GM23338 (cell line): ENCODE measurements at places on chromosomes 7 and 10.

GRCh38 chr10:33919244-33919643 lies 584.8 kb upstream of the NRP1 start:
- DNase-seq: no peak

DNA sequence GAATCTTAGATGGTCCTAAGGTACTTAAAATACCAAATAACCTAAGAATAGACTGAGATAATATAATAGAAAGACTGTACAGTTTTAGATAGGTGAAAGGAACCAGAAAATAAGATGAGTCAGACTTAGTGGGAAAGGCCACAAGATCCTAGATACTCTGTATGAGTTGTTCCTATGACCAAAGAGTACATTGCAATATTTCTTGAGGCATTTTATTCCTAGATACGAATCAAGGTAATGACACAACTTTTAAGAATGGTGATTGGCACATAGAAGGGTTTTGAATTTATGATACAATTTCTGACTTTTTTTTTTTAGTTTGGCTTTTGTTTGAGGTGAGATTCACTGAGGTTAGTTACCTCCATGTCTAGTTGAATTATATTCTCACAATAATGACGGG lies 30.2 kb downstream of the MGAM start:
- DNase-seq: no peak

GRCh38 chr7:116963234-116963633 lies 9.9 kb downstream of the ST7 start:
- DNase-seq: no peak

- peak; percentile 48 for DNase-seq
These were observed 599.6 kb upstream of the GHITM start for GRCh38 chr10:83539528-83540308.

DNA sequence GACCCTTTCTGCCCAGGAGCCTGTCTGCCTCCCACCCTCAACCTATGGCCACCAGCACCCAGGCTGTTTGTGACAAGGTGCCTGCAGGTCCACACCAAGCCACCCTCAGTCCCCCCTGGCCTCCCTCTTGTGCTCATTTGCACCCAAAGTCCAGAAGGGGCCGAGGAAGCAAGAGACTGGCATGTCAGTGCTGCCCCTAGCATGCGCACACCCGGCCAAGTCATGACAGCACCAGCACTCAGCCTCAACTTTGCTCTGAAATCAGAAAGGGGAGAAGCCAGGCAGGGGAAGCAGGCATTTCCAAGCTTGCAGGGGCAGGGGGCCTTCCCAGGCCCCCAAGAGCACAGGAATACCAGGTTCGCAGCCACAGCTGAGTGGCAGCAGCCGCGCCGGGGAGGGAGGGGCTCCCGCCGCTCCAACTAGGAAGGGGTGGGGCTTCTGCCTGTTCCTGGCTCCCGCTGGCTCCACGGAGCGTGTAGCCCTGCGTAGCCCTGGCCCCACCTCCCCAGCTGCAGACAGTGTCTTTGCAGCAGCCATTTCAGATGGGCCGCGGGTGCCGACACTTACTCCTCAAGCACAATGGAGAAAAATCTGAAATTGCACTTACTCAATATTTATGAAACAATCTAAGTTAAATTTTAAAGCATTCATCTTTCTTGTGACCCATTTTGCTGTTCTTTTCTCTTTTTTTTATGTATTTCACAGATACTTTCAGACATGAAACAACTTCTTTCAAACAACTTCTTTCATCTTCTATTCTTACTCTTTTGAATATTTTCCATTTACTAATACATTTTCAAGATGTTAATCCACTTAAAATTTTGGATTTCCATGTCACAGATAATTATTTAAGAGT lies 54.9 kb upstream of the ABCB5 start:
- DNase-seq: peak; percentile 48

DNA sequence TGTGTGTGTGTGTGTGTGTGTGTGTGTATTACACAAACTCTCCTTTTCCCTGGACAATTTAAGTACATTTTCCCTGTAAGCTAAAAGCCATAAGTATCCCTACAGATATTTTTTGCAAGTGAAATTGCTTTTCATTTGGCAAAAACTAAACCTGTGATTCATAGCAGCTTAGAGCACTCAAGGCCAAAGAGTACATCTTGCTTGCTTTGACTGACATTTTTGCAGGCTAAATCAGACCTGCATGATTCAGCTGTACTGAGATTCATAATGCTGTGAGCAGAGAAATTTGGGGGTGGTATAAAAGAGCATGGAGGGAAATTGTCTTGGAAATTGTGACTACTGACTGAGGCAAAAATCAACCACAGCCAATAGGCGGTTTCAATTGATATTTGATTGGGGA lies 500.4 kb downstream of the GFRA1 start:
- DNase-seq: no peak

- no peak for DNase-seq
These were observed 61.8 kb downstream of the TACC2 start for GRCh38 chr10:122050811-122051210.

GRCh38 chr7:14954035-14954434 lies 51.5 kb upstream of the DGKB start:
- DNase-seq: peak; percentile 63

DNA sequence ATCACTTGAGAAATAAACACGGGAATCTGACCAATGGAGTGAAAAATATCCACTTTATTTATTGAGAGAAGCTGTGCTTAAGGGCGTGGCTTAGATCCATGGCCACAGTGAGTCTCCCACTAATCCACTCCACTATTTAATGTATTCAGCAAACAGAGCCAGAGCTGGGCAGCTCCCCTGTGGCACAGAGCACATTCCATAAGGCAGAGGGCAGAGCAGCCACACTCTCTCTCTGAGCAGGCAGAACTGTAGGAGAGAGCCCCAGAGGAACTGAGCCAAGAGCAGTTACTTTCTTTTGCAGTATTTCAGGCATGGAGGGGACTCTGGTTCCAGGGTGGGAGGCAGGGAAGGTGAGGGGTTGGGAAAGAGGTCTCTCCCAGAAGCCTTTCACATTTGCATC lies 106.0 kb downstream of the GALNT17 start:
- DNase-seq: peak; percentile 52

DNA sequence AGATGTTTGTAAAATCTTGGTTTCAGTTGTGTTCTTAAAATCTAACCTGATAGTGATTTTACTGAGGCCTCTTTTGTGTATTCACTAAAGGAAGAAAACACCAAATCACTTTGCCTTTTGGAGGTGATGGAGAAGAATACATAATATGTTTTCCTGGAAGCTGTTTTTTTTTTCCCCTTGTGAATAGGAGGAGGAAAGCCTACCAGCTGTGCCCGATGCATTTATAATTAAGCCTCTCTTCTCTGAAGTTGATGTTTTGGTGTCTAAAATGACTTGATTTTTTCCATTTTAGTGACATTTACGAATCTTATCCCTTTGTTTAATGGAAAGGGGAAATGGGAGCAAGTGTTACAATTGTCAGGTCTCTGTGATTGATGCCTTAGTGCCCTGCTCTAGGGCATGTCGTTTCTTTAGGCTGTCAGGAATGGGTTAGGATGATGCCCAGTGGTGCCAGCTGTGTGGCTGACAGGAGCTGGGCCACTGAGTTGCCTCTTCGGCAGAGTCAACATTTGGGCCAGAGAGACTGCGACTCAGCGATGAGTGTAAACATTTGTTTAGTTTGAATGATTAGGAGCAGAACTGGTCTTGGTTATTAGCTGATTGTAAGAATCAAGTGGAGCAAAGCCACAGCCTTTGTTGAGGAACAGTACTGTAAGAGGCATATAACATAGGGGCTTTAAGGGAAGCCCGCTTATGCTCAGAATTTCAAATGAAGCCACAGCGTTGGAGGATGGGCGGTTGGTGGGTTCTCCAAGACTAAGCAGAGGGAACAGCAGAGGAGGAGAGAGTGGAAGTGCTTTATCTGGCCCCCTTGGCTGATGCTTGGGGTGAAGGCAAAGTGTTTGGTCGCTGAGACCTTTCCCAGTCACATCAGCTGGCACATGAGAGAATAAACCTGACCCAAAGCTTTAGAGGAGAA lies 81.6 kb downstream of the CDK14 start:
- DNase-seq: peak; percentile 16

GRCh38 chr10:12800302-12800701 lies 201.2 kb downstream of the CCDC3 start:
- DNase-seq: no peak

DNA sequence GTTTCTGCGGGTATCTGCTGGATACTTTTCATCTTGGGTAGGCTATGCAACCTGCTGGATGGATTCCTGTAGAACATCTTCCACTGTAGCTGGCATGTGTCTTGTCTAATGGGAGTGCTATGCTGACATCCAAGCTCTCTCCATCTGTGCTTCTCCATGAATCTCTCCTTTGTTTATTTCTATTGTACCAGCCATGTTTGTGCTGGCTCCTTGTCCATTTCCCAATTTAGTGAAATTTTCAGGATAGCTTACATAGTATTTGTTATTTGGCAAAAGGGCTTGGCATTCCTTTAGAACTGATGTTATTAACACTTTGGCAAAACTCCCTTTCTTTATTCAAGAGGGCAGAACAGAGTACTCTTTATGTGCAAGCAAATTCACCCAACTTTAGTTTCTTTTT lies 198.0 kb downstream of the CSTF2T start:
- DNase-seq: no peak

DNA sequence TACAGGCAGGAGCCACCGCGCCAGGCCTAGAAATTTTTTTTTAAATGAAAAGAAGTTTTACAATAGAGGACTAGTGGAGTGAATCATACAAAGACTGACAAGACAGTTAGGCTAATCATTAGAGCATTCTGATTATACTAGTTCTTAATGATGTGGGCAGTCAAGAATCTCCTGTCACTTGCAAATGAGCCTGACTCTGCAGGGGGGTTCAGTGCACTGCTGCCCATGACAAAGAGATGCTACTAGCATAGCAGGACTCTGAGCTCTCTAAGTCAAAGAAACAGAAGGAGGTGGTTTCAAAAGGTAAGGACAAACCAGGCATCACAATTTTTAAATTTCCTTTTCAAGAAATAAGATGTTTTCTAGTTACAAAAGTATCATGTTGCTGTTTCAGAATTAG lies 59.0 kb downstream of the CCDC6 start:
- DNase-seq: peak; percentile 91

GRCh38 chr7:122577449-122578003 lies 121.4 kb downstream of the RNF133 start:
- no peak for DNase-seq
